ENCODE measurements at places on chromosomes 3 and 15.

GRCh38 chr3:35639254-35640186 lies at the start of gene ARPP21:
Gene ARPP21 (plus strand): TSS chr3:35639525. CDS start chr3:35681752, 42,227 bp downstream.
- DNase-seq = no peak

GRCh38 chr3:73576999-73577461 lies 47.7 kb downstream of the PDZRN3 start:
- DNase-seq = no peak

- no peak for DNase-seq
Observed at GRCh38 chr15:69675731-69676130, 223.1 kb downstream of the RPLP1 start.

GRCh38 chr3:134883697-134884385 lies 88.8 kb downstream of the EPHB1 start:
- no peak for DNase-seq

DNA sequence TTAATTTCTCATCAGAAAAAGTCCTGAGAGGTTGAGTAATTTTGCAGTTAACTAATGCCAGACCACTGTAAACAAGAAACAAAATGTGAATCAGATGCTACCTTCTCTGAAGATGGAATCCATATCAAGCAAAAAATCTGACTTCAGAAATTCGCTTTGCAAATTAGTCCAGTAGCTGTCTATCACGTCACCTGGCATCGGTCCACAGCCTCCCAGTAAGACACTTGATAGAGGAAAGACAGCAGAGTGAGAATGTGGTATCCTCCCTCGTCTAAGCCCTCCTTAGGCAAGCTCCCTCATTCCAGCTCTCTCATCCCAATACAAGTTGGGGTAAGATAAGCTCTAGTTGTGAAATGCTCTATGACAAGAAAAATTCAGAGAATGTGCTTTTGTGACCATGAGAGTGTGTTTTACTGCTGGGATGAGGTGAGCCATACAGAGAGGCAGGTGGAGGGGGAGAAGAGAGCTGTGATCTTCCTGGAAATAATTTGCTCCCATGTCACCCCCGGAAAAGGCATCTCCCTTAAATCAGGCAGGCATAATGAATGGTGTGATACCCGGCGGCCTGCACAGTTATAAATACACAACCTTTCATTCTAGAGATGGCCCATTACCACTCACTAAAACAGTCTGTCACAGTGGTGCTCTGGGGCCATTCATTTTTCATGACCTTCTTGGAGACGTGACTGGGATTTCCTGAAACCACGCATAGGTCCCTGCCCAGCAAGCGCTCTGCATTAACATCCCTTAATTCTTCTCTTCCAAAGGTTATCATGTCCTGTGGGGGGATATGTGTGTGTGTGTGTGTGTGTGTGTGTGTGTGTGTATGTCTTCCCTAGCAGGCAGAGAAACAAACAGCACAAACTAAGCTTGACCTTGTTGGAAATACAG lies 602.0 kb upstream of the KCNMB2 start:
- peak; percentile 78 for DNase-seq

DNA sequence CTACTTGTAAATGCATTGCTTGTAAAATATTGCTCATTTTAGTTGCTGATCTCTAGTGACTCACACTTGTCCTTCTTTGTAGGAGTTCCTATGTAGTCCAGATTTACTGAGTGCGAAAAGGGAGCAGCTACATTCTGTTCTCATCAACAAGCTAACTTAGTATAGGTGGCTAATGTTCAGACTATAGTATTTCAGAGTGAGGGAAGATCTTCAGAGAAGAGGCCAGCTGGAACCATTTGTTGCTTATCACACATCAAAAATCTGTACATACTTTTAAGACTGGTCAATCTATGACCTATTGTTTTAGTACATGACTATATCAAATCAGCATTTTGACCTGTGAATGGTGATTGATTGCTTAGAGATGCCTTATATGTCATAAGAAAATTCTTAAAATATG lies 71.3 kb upstream of the THSD4 start:
- no peak for DNase-seq

GRCh38 chr3:119510690-119511089 lies 12.3 kb downstream of the TIMMDC1 start:
- DNase-seq = no peak

DNA sequence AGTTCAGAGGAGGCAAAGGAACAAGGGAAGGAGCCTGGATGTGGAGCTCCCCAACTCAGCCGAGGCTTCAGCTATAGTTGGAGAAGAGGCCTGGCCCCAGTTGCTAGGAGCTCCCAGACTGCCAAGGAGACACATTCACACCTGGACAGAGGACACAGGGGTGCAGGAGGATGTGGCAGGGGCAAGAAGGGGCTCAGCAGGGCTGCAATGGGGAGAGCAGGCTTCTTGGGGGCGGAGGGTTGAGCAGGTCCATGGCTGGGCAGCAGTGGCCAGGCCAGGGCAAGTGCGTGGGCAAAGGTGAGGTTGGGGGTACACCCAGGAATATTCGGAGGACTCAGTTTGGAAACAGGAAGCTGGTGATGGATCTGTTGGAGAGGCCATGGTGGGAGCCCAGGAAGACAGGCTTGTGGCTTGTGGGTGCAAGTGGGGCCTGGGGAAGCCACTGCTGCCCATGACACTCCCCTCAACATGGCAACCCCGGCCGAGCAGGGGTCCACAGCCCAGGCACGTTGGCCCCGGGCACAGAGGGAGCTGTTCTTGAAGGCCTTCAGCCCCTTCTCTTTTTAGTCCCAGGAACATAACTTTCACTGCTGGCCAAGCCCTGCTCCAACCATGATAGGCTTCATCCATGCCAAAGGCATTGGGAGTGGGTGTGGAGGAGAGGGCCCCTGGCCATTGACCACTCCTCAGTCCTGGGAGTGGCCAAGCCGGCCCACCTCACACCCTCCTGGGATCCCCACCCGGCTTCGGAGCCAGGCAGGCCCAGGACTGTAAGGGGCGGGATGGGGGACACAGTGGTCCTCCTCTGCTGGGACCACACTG lies 33.3 kb downstream of the TSPAN3 start:
- DNase-seq = peak; percentile 56

GRCh38 chr15:38810686-38811085 lies 246.1 kb upstream of the RASGRP1 start:
- no peak for DNase-seq

- no peak for DNase-seq
Observed at GRCh38 chr3:146314871-146315270, 64.0 kb upstream of the PLSCR4 start.

DNA sequence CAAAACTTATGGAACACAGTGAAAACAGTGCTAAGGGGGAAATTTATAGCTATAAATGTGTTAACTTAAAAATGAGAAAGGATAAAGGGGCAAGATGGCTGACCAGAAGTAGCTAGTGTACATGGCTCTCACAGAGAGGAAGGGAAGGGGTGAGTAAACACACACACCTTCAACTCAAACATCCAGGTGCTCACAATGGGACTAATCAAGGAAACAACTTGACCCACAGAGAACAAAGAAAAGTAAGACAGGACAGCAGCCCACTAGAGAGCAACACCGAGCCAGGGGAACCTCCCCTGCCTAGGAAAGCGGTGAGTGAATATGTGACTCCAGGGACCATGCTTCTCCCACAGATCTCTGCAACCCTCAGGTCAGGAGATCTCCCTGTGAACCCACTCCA lies 85.0 kb upstream of the UBP1 start:
- no peak for DNase-seq

DNA sequence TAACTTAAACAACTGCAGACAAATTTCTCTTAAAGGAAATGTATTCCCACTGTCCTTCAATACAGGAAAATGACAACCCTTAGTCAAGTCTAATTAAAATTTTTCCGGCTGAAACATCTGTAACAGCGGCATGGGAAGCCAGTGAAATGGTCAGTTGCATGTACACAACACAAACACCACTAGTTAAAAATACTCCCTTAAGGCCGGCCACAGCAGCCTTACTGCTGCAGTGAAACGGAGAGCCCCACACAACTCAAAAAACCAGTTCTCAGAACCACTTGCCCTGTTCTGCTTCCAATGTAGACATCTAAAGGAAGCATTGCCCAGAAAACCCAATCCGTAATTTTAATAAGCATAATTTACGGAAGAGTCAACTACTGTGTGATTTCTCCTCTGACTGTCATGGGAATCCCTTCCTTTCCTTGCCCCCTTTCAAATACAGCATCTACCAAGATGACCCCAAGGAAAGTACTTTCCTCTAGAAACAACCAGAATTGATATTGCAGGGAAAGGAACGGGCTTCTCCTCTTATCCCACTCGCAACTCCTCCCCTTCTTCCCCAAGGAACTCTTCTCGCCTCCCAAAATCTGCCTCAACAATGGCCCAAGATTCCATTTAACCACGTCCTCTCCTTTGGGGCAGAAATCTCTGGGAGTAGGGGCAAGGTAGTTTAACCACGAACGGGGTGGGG lies 1.6 kb downstream of the FBN1 start:
- DNase-seq = no peak

DNA sequence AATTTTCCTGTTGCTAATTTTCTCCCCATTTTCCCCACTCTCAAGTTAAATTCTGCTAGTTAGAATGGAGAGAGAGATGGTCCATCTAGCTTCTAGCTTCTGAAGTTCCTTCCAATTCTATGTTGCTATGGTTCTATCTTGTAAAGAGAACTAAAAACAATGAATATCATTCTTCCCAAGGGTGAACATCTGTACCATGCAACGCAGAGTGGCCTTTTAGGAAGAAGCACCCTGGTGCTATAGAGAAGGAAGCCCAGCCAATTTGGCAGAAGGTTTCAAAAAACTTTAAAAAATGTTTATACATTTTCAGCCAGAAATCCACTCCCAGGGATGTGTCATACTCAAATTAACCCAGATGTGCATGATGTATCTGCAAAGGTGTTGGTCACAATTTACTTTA lies 149.1 kb downstream of the SEMA6D start:
- no peak for DNase-seq

DNA sequence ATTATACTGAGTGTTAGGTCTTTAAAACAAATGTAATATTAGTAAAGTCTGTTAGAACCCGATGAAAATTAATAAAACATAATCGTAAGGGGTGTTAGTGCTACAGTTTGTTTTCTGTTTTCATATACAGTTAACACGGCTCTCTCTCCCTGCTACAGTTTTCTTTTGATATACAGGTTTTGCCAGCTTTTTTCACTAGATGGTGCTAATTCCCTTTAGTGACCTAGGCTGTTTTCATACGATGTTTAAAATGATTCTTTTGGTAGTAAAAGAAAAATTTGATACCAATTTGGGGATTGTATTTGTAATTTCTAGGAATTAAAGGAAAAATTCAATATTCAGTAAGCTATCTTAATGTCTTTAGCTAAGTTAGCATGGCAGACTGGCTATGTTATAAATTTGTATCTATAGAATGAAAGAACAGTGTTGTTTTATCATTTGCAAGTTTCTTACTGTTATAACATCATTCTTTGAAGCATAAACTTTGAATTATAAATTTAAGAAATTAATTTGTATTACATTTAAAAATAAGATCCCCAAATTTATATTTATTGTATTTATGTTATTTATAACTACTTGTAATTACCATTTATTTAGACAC lies 11.5 kb downstream of the APH1B start:
- DNase-seq = no peak

- no peak for DNase-seq
Observed at GRCh38 chr3:29382409-29382808, 101.5 kb downstream of the RBMS3 start.

Data from suprapubic skin (tissue), 4 donors.